Nucleus accumbens (tissue), 56 donors: ENCODE measurements at places on chromosomes 6 and 20.

DNA sequence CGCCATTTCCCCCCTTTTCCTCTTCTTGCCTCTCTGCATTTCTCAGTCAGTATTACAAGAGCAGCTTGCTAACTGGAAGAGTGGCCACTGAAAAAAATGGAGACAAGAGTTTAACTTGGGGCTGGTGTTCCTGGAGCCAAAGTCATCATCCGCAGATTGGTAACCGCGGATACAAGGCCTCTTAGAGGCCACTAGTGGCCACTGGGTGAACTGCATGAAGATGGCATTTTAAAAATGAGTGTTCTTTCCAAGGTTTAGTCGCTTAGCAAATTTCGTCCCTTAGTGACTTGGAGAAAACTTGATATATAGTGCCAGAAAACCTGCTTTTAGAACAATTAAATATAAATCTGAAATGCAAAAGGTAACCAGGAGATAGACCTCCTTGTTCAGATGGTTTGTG lies 4.8 kb downstream of the F13A1 start:
- DNase-seq: no peak

DNA sequence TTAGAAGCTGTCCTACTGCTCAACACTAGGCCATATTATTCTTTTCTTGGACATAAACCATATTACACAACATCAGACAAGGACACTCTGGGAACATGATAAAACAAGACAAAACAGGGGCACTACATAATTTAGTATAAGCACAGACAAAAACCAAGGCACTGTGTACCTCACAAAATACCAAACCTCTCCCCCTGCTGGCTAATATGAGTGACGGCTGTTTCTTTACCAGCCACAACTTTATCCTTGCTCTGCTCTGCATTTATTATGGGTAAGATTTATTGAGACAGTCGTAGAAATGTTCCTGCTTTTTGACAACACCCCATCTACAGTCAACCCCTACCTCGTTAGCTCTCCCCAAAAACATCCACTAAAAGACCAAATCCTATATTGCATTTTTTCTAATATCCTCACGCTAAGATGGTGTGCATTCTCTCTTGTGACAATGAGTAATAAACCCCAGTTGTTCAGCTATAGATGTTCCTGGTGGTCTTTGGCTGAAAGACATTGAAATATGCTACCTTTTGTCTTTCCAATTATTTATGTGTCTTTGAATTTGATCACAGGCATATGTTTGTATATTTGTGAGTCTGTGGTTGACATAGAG lies 23.8 kb upstream of the POLR1H start:
- no peak for DNase-seq

DNA sequence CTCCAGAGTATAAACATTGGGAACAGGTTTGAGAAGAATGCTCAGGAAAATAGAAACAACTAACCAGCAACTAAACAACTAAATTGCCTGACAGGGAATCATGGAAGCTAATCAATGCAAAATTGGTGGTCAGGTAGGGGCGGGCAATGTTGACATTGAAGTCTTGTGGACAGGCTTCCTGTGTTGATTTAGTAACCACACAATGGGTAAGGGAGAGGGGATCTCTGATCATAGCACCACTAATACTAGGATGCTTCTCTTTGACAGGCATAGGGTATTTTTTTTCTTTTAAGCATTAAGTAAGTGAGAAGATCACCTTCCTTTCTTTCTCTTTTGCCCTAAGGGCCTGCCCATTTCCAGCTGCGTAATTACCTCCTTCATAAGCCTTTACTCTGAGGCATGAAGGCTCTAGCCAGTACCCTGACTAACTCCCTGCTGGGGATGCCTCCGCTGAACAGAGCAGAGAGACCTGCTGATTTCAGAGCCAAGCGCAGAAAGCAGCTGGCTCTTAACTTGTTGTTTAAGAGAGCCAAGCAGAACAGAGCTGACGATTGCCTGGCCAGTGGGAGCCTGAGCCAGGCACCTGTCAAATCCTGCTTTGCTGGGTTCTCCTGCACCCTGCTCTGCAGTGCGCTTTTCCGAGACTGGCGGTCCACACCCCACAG lies 118.7 kb downstream of the BMP2 start:
- DNase-seq: no peak

DNA sequence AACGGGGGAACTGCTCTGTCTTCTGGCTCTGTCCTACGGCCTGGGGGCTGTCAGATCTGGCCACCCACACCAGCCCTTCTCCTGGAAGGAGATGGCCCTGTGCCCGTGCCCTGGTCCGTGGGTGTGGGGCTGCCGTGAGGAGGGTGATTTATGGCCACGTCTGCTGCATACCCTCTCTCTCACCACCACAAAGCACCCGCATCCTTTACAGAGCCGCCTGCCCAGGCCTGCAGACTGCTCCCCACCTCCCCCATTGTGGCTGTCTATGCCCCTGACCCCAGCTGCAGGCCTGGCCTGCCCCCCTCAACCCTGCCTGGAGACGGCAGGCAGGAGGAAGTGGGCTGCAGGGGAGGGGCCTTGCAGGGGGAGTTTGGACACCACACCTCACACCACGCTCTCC lies 72.7 kb upstream of the GATA5 start:
- DNase-seq: no peak
